ENCODE measurements at places on chromosomes 5 and 9.

GRCh38 chr5:2562036-2562435 is 189.4 kb downstream of the IRX2 start:
- no peak for DNase-seq

DNA sequence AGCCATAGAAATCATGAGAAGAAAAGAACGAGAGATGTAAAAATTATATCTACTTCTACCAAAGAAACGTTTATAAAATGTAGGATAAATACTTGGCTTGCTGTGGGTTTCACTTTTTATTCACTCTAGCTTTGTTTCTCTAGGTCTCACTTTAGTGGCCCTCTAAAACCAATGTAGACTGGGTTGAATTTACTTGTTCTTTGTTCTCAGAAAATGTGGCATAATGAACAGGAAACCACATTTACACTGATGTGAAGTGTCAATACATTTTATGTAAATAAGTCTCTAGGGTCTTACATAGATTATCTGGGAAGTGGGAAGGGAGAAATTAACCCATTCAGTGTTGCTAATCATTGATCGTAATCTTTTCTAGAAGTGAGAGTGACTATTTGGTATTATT is 58.9 kb downstream of the PLPPR1 start:
- DNase-seq, result no peak

- DNase-seq, result no peak
Measured at GRCh38 chr9:96482476-96482875, 32.5 kb downstream of the HABP4 start.

DNA sequence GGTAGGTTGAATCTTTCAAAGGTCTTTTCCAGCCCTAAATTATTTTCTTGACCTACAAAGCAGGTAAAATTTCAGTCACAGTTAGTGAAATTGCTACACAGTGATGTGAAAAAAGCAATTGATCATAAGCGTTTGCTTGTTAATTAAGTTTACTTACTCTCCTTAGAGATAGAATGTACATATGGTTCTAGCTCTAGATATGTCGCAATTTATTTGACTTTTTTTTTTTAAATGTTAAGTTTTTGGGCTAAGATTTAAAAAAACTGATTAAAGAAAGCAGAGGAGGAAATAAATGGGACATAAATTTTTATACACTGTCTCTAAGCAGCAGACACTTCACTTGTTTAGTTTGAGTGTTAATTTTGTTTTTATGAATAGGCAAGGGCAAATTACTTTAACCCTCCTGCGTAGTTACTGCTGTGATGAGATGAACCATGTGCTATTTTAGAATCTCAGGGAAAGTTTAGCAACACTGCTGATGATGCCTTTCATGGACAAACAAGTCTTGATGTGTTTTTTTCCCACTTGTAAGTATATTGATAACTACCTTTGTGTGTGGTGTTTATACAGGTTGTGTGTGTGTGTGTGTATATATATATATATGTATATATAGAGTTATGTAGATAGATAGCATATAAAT is 38.3 kb upstream of the FAM120AOS start:
- no peak for DNase-seq

DNA sequence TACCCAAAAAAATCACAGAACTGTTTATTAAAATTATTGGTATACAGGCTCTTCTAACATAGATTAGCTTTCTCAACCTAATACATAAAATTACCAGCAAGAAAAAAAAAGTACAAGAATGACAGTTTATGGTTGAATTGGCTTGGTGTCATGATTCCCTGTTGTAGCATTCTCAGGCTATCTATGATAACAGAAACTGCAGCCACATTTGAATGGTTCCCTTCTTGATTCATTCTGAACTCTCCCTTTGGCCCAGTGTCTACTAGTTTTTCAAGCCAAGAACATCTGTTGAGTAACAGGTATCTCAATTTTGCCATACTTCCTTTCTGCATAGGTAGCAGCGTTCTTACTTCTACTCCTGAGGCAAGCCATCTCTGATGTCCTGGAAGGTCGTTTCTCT is 3.0 kb downstream of the SPIN1 start:
- no peak for DNase-seq

DNA sequence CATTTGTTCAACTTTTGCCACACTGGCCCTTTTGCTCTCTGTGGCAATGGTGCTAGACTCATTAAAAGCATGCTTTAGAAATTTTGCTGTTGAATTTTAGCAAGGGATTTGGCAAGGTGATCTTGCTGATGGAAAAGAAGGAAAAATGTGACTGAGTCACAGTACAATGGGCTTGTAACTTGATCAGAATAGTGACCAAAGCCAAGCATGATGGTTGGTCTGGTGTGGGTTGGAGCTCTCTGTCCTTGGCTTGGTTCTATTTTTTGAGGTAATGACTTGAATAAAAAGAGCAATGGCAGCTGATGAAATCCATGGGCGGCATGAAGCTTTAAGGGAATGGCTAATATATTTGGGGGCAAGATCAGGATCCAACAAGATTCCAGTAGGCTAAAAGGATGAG is 114.4 kb upstream of the ZNF366 start:
- DNase-seq, result no peak

GRCh38 chr9:114282926-114283325 is 40.0 kb upstream of the ORM1 start:
- DNase-seq, result no peak

DNA sequence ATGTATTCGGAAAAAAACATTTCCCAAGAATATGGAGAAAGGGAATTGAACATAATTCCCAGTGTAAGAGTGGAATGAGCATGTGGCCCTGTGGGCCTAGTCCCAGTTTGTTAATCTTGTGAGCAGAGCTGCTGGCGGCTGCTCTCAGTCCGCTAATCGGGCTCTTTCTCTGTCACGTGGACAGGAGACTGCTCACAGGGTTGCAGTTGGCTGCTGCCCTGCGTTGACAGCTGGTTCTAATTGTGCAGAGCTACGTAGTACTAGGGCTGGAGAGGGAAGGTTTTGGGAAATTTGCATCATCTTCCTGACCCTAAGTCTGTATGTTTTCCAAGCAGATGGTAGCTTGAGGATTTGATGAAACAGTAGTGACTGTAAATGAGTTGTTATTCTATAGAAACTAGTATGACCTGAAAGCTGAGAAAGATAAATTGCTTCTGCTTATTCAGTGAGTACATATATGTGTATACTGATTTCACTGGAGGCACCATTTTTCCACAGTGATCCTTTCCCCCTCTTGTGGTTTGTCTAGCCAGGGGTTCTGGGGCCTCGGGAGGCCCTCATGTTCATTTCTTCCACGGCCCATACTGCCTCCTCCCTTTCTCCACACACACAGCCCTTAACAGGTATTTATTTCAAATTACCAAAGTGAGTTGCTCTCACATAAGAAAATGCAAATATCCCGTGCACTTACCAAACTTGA is 100.6 kb downstream of the ANGPTL2 start:
- peak; percentile 38 for DNase-seq

GRCh38 chr9:112443200-112443599 is 43.4 kb upstream of the KIAA1958 start:
- DNase-seq, result no peak

DNA sequence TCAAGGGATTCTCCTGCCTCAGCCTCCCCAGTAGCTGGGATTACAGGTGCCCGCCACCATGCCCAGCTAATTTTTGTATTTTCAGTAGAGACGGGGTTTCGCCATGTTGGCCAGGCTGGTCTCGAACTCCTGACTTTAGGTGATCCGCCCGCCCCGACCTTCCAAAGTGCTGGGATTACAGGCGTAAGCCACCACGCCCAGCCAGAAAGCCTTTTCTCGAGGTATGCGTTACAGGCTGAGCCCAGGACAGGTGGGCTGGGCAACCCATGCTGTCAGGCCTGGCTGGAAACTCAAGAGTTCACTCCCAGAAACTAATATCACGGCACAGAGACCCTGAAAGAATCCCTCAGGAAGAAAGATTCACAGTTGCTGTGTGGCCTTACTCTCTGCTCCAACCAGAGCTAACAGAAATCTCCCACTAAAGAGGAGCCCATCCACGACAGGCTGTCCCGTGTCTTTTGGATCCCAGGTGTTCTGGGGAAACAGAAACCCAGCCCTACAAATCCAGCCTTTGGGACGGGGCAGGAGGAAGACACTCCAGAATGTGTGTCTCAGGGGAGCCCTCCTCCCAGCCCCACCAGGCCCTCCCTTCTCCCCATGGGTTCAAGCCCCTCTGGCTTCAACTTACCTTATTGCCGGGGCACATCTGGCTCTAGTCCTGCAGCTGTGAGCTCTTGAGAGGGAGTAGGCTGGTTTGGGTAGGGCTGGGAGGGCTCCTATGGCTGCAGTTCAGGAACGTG is 400 bp downstream of the TIFAB start:
- no peak for DNase-seq

GRCh38 chr5:43268188-43268820 is 44.9 kb downstream of the HMGCS1 start:
- no peak for DNase-seq

DNA sequence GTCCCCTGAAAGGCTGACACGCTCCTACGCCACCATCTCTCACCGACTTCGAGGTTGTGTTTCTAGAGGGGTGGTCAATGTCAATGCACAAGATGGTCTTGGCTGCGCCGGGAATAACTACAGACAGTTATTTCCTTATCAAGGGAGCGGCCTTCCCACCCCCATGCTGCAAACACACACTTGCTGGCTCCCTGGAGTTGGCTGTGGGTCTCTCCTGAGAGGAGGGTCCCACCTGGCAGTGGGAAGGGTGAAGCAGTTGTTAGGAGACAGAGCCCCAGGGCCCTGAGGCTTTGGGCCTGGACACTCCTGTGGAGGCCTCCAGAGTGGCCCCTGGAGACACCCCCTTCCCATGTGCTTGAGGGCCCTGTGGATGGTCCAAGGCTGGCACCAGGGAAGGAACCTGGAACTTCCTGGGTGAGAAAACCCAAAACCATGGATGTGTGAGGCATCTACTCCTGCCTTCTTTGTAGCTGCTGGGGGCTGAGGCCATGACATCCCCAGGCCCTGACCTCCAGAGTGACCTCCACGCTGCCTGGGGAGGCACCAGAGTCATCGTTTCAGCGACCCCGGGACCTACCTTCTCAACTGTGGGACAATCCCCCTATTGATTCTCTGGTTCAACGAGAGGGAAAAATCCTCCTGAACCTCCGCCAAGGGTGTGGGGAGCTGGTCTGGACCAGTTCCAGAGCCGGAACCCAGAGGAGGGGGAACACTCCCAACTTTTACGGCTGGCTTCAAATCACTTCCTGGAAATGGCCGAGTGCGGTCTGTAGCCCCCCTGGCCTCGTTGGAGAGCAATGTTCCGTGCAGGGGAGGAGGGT is 101.1 kb upstream of the COL5A1 start:
- DNase-seq, result no peak
